ENCODE measurements at places on chromosomes 2 and 18.

- no peak for DNase-seq
Measured at GRCh38 chr2:40363631-40364030, 88.3 kb downstream of the SLC8A1 start.

DNA sequence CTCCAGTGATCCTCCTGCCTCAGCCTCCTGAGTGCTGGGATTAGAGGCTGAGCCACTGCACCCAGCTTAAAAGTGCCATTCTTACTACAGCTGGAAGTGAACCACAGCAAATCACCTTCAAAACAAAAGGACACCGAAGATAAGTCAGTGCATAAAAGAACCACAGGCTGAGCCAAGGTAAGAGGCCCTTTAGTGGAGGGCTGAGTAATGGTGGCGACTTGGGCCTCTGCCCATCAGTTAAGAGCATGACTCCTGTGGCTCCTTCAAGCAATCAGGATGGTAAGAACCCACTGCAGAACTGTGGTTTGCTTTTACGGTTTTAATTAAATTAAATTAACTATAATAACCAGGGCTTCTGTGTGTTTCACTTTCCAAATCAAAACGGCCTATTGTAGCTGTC, 75.1 kb downstream of the CTAGE1 start:
- DNase-seq = no peak

DNA sequence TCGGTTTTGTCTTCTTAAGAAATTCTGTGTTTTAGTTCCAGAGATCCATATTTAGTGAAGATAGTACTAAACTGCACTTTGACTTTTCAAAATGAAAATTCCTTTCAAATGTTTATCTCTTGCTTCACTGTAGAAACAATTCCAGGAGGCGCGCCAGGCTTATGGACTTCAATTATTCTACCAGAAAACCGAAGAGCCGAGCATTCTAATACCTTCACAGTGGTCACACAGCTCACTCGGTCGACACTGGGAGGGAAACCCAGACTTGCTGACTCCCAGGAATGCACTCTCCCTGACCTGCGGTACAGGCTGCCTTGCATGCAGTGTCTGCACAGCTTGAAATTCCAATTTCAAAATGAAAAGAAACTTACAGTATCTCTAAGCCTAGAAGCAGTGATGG, 119.9 kb upstream of the PIEZO2 start:
- no peak for DNase-seq

GRCh38 chr2:173607606-173608311, 253.1 kb downstream of the CDCA7 start:
- DNase-seq = no peak

- DNase-seq = no peak
Measured at GRCh38 chr2:122873951-122874350, 1118.5 kb downstream of the TSN start.
